ENCODE measurements at places on chromosomes 2 and 18.

GRCh38 chr2:12764849-12765605 is 48.3 kb downstream of the TRIB2 start:
- DNase-seq: no peak

DNA sequence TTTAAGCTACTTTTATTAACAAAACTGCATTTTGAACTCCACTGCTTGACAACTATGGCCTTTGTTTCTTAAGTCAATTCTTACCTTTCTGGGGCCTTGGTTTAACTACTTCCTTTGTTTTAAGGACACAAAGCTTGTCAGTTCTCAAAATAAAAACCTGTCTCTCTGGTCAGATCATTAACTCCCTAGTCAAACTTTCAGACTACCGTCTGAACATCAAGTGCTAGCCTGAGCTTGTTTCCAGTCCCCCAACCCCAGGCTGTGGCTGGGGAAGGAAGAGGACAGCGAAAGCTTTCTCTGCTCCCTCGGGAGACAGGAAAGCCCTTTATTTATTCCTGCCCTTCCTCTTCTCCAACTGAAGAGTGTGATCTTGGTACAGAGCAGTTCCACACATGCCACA is 1.7 kb downstream of the SH3YL1 start:
- no peak for DNase-seq

GRCh38 chr18:59479776-59480175 is 120.7 kb upstream of the LMAN1 start:
- DNase-seq: no peak

DNA sequence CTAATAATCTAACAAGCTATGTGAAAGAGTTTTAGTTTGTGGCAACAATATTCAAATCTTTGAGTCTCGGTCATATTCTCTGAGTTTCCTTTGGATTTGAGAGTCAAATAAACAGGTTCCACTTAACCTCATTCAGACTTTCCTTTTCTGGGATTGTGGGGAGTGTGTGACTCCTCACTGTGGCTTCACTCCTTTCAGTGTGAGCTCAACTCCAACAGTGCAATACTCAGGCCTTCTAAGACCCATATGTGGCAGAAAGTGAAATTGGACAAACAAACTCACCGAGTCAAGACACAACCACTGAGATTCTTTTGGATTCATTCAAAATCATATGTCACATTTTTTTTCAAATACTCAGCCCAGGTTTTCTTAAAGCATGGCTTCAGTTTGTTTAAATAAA is 25.4 kb downstream of the SLC9A4 start:
- DNase-seq: no peak

GRCh38 chr2:241559323-241560161 is 997 bp downstream of the BOK start:
- DNase-seq: peak; percentile 18
